ENCODE measurements at places on chromosomes 2 and 18.

DNA sequence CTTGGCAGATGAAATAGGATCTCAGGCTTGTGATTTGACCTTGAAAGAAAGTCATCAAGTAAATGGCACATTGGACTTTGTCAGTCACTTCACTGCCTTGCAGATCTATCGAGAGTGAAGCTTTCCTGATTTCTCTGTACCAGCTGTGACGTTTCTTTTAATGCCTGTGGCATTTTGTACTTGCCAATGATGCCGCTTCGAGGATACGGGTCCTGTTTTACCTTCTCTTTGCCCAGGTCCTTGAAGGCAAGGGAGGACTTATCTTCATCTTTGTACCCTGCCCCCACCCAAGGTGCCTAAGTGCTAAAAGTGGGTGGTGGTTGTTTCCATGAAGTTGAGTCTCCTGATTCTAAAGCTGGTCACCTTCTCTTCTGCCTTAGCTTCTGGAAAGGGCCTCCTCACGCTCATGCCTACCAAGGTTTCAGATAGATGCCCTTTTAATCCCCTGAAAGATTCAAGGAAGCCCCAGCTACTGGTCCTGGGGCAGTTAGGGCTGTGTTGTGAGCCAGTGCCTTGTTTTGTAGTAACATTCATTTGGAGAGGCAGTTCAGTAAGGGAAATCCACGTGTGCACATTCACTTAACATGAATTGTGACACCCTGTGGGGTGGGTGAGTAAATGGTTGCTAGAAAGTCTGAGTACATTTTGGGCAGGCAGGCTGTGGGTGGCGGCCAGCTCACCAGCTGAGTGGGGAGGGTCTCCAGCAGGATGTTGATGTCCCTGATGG is 6.1 kb downstream of the LBH start:
- DNase-seq = no peak

- no peak for DNase-seq
Measured at GRCh38 chr2:208006337-208006736, 19.0 kb downstream of the PLEKHM3 start.

GRCh38 chr2:158546412-158547144 is 89.8 kb downstream of the PKP4 start:
- no peak for DNase-seq

- DNase-seq = peak; percentile 9
Measured at GRCh38 chr18:48295586-48296311, 113.4 kb downstream of the ZBTB7C start.

DNA sequence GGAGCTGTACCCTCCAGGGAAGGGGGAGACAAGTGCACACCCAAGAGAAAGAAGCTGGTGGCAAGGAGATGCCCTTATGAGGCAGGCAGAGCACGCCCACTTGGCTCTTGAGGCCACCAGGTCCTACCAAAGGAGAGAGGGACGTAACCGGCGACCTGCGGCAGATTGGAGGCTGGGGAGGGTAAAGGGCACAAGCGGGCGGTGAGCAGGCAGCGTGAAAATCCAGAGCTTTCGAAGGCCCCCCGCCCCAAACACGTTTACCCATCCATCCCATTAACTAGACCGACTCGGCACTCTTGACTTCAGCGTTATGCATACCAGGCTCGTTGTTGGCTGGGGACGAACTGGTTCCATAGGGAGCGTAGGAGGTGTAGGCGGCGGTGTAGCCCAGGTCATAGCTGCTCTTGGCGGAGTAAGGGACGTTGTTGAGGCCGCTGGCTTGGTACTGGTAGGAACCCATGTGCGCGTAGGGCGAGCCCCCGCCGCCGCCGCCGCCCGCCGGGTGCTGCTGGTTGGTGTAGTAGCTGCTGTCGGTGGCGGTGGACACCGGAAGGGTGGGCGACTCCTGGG is 794 bp downstream of the DLX2 start:
- DNase-seq = no peak

GRCh38 chr2:61145990-61146389 is 16.0 kb upstream of the C2orf74 start:
- DNase-seq = no peak

- no peak for DNase-seq
Measured at GRCh38 chr2:151363709-151364108, 6.3 kb downstream of the TNFAIP6 start.

- DNase-seq = no peak
Measured at GRCh38 chr2:66899648-66900047, 464.7 kb downstream of the MEIS1 start.

GRCh38 chr2:79437433-79438267 is 75.2 kb upstream of the CTNNA2 start:
- no peak for DNase-seq

GRCh38 chr2:20094955-20095354 is 43.5 kb upstream of the LAPTM4A start:
- no peak for DNase-seq

DNA sequence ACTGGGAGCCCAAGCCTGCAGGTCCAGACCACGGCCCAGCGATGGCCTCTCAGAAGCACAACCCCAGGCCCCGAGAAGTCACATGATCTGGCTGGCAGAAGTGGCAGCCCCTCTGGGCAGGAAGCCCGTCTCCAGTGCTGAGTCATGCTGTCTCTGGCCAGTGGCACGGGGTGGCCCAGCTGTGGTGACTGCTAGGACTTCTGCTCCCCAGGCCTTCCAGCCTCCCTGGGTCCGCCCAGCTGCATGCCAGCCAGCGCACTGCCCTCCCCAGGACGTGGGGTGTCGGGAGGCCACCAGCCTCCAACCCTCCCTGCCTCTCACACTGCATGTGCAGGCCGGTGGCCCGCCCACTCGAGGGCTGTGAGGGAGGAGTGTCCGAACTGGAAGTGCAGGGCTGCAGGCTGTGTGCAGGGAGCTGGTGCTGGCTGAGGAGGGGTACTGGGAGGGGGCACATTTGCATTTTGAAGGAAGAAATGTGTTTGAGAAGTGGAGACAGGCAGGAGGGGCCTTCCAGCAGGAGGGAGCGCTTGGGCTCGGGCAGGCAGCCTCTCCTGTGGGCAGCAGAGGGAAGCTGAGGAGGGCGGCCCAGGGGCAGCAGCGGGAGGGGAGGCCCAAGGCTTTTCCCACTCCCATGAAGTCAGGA is 17.0 kb upstream of the HPCAL1 start:
- peak; percentile 21 for DNase-seq

DNA sequence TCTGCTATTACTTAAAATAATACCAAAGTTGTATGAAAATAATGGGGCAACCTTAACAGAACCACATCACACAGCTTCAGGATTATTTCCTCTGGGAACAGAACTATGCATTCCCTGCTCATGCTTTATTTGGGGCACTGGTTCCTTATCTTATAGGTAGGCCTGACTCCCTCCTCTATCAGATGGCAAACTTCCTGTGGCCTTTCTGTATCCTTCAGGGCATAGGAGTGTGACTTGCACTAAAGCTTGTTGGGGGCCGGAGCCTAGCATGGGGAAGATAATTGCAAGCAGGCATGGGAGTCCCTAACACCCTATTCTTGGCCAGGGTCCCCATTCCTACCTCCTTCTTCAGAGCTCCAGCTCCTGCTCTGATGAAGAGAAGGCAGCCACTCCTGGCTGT is 167.2 kb upstream of the SERTAD2 start:
- no peak for DNase-seq

DNA sequence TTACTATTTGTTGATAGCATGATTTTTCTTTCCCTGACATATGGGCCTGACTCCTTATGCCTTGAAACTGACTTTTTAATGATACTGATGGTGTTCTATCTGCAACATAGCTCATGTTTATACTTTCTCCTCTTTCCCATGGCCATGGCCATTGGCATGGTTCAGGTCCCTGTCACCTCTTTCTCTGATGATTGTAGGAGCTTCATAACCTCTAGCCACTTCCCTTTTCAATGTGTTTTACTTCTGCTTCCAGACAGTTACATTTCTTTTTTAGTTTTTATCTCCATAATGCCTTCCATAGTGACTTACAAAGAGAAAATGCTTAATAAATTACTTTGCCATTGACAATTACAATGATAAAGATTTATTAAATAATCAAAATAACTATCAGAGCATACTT is 177.9 kb upstream of the SETBP1 start:
- DNase-seq = no peak

GRCh38 chr18:35247412-35248249 is 6.8 kb downstream of the ZNF397 start:
- DNase-seq = no peak

- DNase-seq = no peak
Measured at GRCh38 chr2:40886655-40887054, 434.8 kb upstream of the SLC8A1 start.

DNA sequence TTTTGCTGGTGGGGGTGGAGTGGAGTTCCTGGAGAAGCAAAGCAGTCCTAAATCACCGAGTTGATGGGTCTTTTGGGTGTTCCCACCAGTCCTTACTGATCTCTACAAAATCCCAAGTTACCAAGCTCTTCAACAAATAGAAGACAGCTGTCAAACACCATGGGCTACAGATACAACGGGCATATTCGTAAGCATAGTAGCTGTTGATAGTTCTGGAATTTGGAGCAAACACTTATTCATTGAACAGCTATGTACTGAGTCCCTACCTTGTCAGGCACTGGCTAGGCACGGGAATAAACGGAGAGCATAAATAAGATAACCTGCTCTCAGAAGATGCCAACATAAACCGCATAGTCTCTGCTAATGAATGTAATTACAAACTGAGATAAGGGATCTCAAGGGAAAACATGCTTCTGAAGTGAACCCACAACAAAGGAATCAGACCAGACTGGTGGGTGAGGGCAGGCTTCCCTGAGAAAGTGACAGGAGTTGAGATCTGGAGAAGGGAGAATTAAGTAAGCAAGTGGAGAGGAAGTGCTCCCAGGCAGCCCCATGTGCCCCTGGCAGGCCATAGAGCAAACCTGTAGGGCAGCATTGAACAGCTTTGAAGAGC is 947 bp upstream of the ANKRD44 start:
- peak; percentile 10 for DNase-seq

- no peak for DNase-seq
Measured at GRCh38 chr2:200335657-200336056, 29.2 kb downstream of the SPATS2L start.

- no peak for DNase-seq
Measured at GRCh38 chr2:43129676-43130547, 96.5 kb downstream of the ZFP36L2 start.

DNA sequence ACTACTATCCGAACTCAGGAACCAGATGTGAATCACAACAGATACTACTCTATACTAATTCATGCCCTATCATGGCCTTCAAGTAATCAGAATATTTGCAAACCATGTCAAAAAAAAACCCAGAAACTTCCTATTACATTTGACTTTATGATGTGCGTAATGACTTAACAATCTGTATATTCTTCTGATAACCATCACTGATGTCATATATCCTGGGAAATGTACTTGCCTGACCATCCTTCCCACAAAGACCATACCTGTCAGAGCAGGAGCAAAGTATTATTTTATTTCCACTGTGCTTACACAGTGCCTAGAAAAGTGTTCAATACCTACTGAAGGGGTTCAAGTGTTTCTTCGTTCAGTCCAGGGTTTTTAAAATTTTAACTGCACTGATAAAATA is 27.5 kb downstream of the PPP4R1 start:
- no peak for DNase-seq

DNA sequence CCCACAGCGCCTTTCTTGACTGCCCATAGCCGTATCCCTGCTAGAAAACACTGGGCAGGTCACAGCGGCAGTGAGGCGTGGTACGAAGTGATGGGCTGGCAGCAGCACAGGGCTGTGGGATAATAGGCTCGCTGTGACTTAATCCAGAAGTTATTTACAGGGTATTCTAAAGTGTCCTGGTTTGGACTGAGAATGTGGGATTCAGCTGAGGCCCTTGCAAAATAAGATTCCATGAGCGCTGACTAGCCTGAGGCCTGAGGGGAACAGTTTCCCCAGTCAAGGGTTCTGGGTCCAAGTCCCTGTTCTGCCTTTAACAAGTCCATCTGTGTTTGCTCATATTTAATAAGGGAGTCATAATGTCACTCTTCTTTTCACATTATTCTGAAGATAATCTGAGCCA is 34.6 kb downstream of the SETBP1 start:
- peak; percentile 48 for DNase-seq

- peak; percentile 58 for DNase-seq
Measured at GRCh38 chr18:74840492-74841167, 243.0 kb downstream of the ZNF407 start.

GRCh38 chr2:191869781-191870180 is 22.9 kb upstream of the CAVIN2 start:
- DNase-seq = peak; percentile 35

- DNase-seq = no peak
Measured at GRCh38 chr2:109429567-109430328, 184.0 kb downstream of the SEPTIN10 start.

GRCh38 chr18:58152216-58152615 is 108.2 kb downstream of the NEDD4L start:
- DNase-seq = no peak

- DNase-seq = no peak
Measured at GRCh38 chr2:11647834-11648600, 22.0 kb downstream of the NTSR2 start.

DNA sequence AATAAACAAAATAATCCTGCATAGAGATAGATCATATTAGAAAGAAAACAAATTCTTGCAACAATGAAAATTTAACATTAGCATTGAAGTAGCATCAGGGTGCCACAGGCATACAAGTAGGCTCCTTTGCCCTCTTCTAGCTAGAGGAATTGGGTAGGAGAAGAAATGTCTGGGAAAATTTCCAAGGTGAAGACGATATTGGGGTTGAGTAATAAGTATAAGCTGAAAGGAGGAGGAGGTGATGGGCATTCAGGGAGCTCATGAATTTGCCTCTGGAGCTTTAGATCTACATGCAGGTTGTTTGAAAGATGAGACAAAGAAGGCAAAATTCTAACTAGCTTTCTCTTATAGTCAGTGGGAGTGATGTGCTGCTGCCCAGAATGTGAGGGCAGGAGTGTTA is 504.9 kb downstream of the CCDC85A start:
- no peak for DNase-seq

DNA sequence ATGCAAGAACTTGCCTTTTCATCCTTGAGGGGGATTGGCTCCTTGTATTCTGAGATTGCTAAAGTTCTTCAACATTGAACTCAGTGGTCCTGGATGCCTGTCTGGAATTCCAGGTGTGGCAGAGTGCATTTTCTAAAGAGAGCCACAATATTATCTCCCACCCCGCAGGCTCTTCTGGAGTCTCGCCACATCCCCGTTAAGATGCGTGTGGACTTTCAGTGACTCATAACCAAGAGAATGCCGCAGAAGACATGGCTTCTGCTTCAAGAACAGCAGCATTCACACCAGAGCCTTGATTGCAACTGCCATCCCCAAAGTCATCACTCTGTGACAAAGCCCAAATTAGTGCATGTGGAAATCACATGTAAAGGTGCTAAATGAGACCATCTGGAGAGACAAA is 142.7 kb downstream of the CDH20 start:
- DNase-seq = peak; percentile 15

DNA sequence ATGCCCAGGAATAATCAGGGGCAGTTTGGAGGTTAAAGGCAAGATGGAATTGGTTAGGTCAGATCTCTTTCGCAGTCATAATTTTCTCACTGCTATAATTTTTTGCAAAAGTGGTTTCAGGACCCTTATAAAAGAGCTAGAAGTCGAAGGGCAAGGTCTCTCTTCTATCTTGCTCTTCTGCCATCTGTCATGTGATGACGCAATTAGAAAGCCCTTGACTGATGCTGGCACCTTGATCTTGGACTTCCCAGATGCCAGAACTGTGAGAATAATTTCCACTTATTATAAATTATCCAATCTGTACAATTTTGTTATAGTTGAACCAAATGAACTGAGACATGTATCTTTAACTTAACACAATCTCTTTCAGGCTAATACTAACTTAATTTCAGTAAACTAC is 6.3 kb upstream of the RALBP1 start:
- DNase-seq = no peak

GRCh38 chr2:187051350-187051749 is 202.4 kb upstream of the ZSWIM2 start:
- no peak for DNase-seq

- no peak for DNase-seq
Measured at GRCh38 chr2:127630864-127631540, 15.0 kb upstream of the GPR17 start.

- no peak for DNase-seq
Measured at GRCh38 chr18:70376914-70377258, 88.0 kb downstream of the SOCS6 start.
